ENCODE measurements at places on chromosomes 1 and 21.

DNA sequence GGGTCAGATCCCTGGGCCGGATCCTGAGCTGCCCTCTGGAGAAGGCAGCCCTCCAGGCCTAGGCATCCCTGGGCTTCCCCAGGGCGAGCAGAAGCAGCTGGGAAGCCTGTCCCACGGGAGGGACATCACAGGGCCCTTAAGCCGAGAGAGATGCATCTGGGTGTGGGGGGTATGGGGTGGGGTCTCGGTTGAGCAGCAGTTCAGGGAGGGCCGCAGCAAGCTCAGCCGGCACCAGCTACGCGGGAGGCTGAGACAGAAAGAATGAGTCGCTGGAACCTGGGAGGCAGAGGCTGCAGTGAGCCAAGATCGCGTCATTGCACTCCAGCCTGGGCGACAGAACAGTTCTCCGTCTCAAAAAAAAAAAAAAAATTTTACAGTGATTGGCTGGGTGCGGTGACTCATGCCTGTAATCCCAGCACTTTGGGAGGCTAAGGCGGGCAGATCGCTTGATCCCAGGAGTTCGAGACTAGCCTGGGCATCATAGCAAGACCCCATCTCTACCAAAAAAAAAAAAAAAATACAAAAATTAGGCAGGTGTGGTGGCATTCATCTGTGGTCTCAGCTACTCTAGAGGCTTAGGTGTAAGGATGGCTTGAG is 37.7 kb downstream of the RRP1 start:
- DNase-seq: no peak

GRCh38 chr1:156500543-156500792 is at the start of gene MEF2D:
MEF2D (minus strand) TSS chr1:156500775; CDS start chr1:156483292, 17,483 bp downstream.
- DNase-seq: no peak

GRCh38 chr1:31781138-31781755 is 17.1 kb upstream of the ADGRB2 start:
- no peak for DNase-seq

GRCh38 chr1:48876330-48876785 is 99.7 kb upstream of the BEND5 start:
- DNase-seq: no peak

GRCh38 chr21:35281956-35282355 is 232.9 kb upstream of the RUNX1 start:
- DNase-seq: no peak

DNA sequence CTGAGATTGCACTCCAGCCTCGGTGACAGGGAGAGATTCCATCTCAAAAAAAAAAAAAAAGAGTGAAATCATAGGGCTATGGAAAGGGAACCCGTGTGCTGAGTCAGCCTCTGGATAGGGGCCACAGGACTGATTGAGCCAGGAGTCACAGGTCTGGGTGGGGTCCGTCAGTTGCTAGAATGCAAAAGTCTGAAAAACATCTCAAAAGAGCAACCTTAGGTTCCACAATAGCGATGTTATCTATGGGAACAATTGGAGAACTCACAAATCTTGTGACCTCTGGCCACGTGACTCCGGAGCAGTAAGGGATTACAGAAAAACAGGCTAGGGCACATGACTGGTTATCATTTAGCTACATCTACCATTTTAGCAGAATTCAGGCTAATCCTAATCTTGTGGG is 32.8 kb upstream of the GREM2 start:
- no peak for DNase-seq

- DNase-seq: peak; percentile 80
Measured at GRCh38 chr21:26170471-26171257, at the start of gene APP. APP (minus strand) TSS chr21:26170770; CDS start chr21:26170620, 150 bp downstream.

DNA sequence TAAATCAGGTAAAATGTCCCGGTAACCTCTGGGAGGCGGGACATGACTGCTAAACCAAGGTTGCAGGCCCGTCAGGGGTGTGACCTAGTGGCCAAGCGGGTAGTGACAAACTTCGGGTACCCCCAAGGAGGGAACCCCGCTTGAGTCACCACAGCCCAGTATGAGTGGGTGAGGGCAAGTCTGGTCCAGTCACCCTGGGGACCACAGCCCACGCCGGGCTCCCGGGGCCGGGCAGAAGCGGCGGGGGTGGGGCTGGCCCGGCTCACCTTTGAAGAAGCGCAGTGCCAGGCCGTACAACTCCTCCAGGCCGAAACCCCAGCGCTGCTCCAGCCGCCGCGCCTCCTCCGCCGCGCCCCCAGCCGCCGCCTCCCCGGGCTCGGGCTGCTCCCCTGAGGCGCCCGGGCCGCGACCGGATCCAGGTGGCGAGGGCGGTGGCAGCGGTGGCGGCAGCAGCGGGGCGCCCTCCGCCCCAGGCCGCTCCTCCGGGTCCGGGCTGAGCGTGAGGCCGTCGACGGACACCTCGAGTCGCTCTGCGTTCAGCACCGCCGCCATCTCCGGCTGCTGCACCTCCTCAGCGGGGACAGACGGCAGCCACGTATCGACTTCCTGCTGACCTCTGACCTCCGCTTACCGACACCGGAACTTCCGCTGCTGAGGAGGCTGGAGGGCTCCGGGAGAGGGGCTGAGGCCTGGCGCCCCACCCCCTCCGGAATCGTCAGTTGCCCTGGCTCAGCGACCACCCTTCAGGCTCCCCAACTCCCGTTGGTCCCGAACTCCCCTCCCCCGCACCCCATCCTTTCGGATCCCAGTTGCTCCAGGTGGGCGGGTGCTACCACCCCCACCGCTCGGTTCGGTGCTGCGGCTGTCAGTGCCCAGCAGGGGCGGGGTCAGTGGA is at the start of gene ACBD3:
ACBD3 (minus strand) TSS at position 618 of the 895 bp plus-strand sequence; CDS start at position 552, 66 bp downstream.
- peak; percentile 89 for DNase-seq

GRCh38 chr1:245807306-245807705 is 652.5 kb downstream of the KIF26B start:
- DNase-seq: no peak

DNA sequence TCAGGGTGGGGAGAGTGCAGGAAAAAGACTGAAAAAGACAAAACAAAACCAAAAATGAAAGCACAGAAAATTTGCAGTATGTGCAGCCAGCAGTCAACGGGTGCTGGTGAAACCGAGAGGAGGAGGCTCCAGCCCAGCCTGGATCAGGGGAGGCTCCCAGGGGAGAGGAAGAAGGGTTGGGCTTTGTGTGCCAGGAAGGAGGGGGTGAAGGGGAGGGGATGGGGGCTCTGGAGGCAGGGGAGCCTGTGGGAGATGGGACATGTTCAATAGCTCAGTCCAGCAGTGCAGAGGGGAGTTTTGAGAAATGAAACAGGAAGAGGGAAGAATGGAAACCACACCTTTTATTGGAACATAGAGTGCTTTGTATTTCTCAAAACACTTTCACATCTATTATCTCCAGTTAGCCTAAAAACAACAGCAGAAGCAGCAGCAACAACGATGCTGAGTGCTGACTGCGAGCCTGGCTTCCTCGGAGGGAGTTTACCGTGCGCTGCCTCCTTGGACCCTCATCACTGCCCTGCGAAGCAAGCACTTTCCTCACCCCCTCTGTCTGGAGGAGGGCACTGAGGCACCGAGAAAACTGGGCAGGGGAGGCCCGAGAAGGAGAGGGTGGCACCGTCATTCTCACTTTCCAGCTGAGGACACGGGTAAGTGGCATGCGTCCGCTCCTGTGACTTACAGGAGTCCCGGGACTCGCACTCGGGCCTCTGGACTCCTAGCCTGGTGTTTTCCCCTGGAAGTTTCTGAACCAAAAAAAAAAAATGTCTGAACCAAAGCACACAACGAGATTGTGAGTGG is 62.9 kb downstream of the MDM4 start:
- DNase-seq: no peak

GRCh38 chr1:63155437-63155836 is 166.9 kb upstream of the FOXD3 start:
- DNase-seq: no peak

DNA sequence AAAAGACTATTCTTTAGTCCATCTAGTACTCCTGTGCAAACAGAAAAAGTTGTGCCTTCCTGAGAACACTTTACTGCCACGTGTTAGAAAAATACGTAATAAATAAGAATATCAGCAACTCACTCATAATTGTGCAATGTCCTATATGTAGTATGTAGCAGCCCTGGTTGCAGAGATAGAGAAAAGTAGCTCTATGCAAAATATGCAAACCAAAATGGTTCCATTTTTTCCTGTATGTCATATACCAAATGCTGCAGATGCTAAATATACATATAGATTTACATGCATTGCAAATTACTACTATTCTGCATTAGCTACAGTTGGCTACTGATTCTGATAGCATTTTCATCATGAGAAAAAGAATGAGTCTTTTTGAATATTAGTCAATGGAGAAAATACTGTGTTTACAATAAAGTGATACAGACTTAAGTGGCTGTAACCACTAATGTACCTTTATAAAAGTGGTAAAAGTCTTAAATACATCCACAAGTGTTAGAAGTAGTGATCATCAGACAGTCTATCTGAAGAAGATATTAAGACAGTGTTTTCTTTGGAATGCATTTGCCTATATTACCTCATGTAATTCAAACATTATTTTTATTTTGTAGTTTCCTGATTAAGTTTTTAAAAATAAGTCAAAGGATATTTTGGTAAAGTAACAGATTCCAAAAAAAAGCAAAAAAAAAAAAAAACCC is 19.8 kb downstream of the NME7 start:
- DNase-seq: no peak

DNA sequence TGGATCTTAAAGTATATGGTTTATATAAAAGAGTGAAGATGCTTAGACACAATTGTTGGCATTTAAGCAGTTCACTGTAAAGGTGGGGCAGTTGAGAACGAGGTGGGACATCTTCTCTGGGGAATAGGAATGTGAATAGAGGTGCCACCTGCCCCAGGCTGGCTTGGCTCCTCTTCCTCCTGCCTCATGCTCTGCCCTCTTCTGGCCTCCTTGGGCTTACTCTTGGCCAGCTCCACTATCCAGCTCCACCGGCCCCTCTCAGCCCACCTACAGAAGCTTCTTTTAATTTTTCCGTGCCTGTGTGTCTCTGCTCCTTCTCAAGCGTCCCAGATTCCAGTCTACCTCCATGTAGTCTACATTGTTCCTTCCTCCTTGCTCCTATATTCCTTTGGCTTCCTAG is 122.1 kb downstream of the NUF2 start:
- DNase-seq: no peak

GRCh38 chr1:203907901-203908300 is 46.5 kb downstream of the SNRPE start:
- DNase-seq: no peak

- DNase-seq: no peak
Measured at GRCh38 chr1:110673805-110674336, 869 bp downstream of the KCNA3 start.

DNA sequence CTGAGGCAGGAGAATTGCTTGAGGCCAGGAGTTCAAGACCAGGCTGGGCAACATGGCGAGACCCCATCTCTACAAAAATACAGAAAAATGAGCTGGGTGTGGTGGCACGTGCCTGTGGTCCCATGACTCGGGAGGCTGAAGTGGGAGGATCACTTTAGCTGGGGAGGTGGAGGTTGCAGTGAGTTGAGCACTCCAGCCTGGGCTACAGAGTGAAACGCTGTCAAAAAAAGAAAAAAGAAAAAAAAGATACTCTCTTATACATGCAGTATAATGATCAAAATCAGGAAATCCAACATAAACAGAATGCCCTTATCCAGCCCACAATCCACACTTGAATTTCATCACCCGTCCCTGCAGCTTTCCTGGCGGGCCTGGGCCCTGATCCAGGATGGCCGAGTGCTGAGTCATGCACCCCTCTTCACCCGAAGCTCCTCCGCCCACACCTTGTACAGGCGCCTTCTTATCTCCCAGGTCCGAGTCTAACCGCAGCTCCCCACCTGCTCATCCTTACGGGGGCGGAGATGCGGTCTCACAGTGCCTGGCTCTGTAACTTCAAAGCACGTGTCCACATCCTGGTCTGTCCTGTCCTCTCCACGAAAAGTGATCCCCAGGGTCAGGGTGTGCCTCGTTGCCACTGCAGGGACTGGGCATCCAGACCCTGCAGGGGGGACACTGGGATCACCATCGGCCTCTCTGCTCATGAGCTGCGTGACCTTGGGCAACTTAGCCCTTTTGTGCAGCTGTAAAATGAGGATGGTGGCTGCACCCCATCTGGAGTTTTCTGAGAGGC is 120.2 kb upstream of the SLC45A1 start:
- no peak for DNase-seq

GRCh38 chr1:38892976-38893375 is 11.6 kb upstream of the GJA9 start:
- DNase-seq: no peak

DNA sequence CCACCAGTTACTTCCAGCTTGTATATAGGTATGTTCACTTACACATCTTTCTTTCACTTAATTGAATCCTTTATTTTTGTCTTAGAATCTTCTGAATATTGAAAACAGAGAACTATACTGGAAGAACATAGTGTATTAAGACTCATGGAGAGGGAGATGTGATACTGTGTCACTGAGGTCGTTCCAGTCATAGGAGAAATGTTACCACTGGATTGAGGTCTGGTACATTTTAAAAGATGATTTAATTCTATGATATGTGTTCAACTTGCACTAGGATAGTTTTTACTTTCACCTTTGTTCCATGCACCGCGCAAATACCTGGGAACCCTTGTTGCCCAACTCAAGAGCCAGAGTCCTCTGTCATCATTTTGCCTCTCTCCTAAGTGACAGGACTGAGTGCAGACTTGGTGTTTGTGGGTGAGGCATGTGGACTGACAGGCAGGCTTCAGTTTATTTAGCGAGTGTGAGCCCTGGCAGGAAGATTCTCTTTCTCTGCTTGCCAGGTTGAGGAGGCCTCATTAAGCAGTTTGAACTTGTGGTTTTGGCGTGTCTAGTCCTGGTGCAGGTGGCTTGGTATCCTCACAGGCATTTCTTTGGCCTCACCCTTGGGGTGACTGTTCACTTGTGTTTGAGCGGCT is 63.7 kb downstream of the DYRK1A start:
- DNase-seq: no peak

DNA sequence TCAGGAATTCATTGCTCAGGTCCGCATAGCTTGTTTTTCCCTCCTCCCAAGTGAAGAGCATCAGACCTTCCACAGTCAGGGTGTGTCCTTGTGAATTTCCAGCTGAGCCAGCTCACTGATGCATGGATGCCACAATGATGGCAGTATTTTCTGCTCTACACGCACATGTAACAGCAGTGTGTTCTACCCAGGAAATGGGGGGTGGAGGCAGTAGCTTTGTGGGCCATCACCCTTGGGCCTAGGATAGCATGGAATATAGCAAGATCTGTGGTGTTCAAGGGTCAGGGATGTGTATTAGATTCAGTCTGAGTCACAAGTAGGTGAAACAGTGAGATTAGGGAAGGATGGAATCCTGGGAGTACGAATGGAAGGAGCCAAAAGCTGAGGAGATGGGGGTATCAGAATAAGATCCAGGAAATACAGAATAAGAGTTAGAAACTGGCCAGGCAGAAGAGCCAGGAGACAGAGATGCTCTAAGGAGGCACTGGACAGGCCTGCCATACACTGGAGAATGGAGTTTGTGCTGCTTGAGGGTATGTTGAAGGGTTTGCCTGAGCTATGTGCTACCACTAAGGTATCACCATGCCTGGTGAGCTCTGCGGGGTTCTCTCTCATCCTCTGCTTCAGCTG is 90.6 kb upstream of the CNIH3 start:
- DNase-seq: no peak

Data from globus pallidus (tissue), 1 donor.